Fibroblast of villous mesenchyme (primary cell): ENCODE measurements at places on chromosomes 3 and 15. TPM values are rescaled to one million over a fixed set of nuclear protein-coding genes. Genes with fewer than 3 reads are reported as not detected.

Gene AGBL1
- total RNA-seq: not detected in 2 replicates

GRCh38 chr3:182632077-182632393 is 161.3 kb upstream of the ATP11B start:
- no peak for DNase-seq

Gene CSTA
- total RNA-seq: 0.32 TPM in 1 of 2 replicates, not detected in the other

GRCh38 chr15:35777061-35777460 is 231.1 kb upstream of the DPH6 start:
- no peak for DNase-seq

Gene P2RY14
- not detected in 2 replicates for total RNA-seq

Gene A4GNT
- total RNA-seq: under 0.01 TPM in 1 of 2 replicates, not detected in the other

- DNase-seq: peak; percentile 10
Observed at GRCh38 chr3:130425484-130425883, 80.0 kb downstream of the COL6A5 start.

- DNase-seq: no peak
Observed at GRCh38 chr15:26879706-26880105, 12.8 kb downstream of the GABRA5 start.

GRCh38 chr3:125011941-125012340 is 43.9 kb downstream of the HEG1 start:
- DNase-seq: peak; percentile 84

- DNase-seq: no peak
Observed at GRCh38 chr15:91200101-91200754, 100.2 kb downstream of the SV2B start.

- no peak for DNase-seq
Observed at GRCh38 chr3:4464576-4464975, 2.5 kb downstream of the SUMF1 start.

DNA sequence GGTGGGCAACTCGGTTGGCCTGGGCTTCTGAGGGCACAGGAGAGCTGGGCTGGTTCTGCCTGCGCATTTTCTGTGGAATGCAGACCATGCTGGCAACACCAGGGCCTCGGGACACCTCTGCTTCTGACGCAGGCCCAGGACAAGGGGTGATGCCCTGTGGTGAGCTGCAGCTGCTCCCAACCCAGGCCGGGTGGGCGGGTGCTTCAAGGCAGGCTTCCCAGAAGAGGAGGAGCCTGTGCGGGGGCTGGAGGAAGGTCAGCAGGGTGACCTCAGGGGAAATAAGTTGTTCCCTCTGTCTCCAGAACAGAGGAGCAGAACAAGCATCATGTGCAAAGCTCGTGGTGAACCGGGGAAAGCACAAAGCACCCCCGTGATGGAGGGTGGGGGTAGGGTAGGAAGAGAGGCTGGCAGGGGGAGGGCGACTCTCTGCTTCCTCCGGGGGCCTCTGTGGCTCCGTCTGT is 11.0 kb upstream of the PLXNA1 start:
- peak; percentile 84 for DNase-seq

GRCh38 chr15:43723151-43723550 is 23.1 kb upstream of the PDIA3 start:
- DNase-seq: no peak

- no peak for DNase-seq
Observed at GRCh38 chr15:81268881-81269601, 54.9 kb downstream of the STARD5 start.

Gene IL17RB
- 0.32 and 0.43 TPM in 2 replicates for total RNA-seq

GRCh38 chr3:100335434-100335833 is 877 bp downstream of the NIT2 start:
- DNase-seq: peak; percentile 10
